Uterus (tissue), 4 donors: ENCODE measurements at places on chromosomes 16 and 17. TPM values are rescaled to one million over a fixed set of nuclear protein-coding genes. Genes with fewer than 3 reads are reported as not detected.
A peak's percentile ranks its signal among the peaks of the same experiment; 100 is the strongest.

The TPSB2 gene
- total RNA-seq = 108 TPM

- DNase-seq = no peak
Observed at GRCh38 chr17:50630524-50631194, 4.0 kb upstream of the ABCC3 start.

GRCh38 chr17:8155996-8156245 is 3.7 kb upstream of the PER1 start:
- no peak for DNase-seq

- no peak for DNase-seq
Observed at GRCh38 chr16:49851468-49851787, 4.5 kb downstream of the ZNF423 start.

- DNase-seq = no peak
Observed at GRCh38 chr16:13101828-13102227, 200.4 kb downstream of the SHISA9 start.

The CHST4 gene
- total RNA-seq = 6.4 TPM

DNA sequence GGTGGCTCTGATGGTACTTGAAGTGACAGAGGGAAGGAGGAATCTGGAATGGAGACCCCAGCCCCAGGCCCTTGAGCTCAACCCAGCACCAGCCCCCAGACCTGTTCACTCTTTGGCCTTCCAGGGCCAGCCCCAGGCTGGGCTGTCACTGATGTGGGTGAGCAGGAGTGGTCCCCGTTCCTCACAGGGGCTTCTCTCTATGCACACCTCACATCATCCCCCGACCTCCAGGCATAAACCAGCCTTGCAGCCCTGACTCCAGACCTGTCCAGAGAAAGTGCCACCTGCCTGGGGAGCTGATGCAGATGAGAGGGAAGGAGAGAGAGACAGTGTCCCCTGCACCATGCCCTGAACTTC is 182.6 kb upstream of the SDK2 start:
- DNase-seq = no peak

The MYH3 gene
- under 0.01 TPM for total RNA-seq

The CHRNE gene
- 0.83 TPM for total RNA-seq

The GP1BA gene
- not detected for total RNA-seq

- DNase-seq = peak; percentile 90
Observed at GRCh38 chr17:19447085-19447583, 36.1 kb downstream of the RNF112 start.

The NKD1 gene
- total RNA-seq = 4.1 TPM

The NOL11 gene
- 49.2 TPM for total RNA-seq

The CALB2 gene
- not detected for total RNA-seq

The LPCAT2 gene
- total RNA-seq = 30.5 TPM

GRCh38 chr17:62970610-62971009 is 4.6 kb downstream of the TANC2 start:
- DNase-seq = no peak

GRCh38 chr17:69067274-69068047 is 6.7 kb upstream of the ABCA9 start:
- no peak for DNase-seq

GRCh38 chr17:81022344-81022676 is 12.6 kb upstream of the BAIAP2 start:
- no peak for DNase-seq

The MYH13 gene
- not detected for total RNA-seq

DNA sequence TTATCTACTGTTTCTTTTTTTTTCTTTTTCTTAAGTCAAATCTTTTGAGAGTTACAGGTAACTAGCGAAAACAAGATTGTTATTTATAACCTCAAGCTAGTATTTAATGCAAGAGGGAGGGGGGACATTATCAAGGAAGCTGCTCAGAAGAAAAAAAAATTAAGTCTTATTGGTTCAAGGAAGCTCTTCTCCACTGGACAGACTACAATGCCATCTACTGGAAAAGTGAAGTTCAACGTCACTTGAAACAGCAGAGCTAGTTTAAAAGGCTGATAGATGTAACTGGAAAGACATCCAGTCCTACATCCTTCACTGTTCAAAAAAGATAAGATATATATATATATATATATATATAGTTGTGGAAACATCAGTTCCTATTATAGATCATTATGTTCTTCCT is 418.0 kb upstream of the PSMD7 start:
- no peak for DNase-seq

- DNase-seq = no peak
Observed at GRCh38 chr16:78679546-78679945, 580.1 kb downstream of the WWOX start.

DNA sequence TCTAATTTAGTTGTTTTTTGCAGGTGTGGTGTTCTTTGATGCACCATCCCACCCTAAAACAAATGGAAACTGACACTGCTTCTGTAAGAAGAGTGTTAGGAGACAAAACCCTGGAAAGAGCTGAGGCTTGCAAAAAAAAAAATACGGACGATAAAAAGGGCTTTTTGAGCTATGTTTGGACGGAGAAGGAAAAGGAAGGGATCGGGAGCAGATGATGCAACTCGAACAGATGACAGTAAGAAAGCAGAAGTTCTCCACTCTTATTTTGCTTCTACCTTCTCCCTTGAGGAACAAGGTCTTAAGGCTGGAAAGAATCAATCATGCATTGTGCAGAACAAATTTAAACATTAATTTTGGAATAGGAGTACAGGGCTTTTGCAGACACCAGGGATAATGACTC is 136.7 kb downstream of the MAF start:
- DNase-seq = no peak

DNA sequence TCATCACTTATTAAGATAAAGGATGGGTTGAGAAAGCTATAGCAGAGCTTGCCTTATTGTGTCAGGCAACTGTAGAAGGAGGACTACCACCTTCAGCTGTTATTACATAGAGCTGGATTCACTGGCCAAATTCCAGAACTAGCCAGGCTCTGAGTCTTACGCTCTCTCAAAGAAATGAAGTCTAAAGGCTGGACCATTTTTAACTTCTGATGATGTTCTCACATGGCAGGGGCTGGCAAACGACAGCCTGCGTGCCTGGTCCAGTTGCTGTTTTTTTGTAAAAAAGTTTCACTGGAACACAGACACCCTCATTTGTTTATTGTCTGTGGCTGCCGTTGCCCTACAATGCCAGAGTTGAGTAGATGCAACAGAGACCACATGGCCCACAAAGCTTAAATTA is 21.2 kb downstream of the TRAF4 start:
- DNase-seq = no peak

The BICDL2 gene
- 0.26 TPM for total RNA-seq

The TBC1D3C gene
- 0.35 TPM for total RNA-seq

The CHST6 gene
- total RNA-seq = not detected

DNA sequence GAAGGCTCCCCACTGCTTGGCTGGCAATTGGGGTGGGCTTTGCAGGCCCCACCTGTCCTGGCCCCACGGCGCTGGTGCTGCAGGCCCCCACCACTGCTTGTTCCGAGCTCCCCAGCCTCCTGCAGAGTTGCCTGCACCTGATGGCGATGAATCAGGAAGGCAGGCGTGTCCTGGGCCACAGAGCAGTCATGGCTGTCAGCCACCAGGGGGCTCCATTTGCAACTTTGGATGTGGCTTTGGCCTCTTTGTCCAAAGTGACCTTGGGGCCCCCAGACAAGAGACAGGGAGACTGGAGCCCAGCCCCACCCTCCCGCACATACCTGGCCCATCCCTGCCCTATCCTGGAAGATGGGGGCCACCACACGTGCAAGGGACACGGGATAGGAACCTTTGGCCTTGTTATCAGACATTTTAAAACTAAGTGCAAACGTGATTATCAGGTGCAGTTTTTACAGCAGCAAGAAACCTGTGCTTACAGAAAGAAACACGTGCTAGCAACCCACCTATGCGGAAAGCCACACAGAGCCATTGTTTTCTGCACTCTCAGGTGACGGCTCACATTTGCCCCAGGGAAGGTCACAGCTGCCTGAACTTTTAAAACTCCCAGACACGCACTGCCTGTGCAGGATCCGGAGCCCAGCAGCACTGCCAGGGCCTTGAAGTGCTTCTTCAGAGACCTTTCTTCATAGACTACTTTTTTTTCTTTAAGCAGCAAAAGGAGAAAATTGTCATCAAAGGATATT is at the start of gene DNASE1:
DNASE1 (plus strand) TSS at position 443 of the 743 bp plus-strand sequence. CDS start 683 bp downstream, outside the sequence.
- peak; percentile 36 for DNase-seq

DNA sequence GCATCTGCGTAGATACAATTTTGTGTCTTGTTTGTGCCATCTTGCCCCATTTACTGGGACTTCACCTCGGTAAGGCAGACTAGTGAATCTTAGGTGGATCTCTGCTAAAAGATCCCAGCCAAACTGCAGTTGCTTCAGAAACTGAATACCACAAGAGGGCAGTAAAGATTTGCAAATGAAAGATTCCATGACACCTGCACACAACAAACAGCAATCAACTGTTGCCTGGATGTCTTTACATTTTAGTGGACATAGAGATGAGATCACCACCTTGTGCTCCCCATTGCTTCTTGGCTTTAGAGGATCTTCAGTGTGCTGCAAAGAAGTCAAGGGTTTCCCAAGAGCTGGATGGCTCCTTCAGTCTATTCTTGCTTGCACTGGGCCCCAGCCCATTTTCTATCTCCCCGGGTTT is 119.2 kb upstream of the CACNG5 start:
- no peak for DNase-seq

DNA sequence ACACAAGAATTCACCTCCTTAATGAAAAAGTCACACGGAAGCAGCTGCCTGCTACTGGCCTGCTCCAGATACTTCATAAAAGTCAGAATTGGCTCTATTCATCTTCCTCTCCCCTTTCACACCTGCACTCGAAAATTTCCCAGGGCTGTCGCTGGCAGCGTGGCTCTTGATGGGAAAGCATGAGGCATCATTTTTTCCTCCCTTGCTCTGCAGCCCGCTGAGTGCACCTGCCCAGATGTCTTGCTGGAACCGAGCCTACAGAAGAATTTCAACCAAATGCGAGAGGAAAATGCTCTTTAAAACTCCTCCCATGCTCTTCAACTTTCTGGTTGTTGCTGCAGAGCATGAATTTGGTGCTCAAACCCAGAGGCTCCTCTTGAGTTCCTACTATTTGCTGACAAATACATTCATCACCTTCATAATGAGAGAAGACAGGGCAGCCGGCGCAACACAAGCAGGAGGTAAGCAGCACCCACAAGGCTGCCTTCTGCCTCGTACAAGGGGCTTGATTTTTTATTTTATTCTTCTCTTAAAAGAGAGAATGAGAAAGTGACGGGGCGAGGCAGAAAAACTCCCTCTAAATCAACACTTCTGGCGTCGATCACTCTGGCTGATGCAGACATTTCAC is 146.8 kb downstream of the ZFHX3 start:
- no peak for DNase-seq

The DNAH17 gene
- total RNA-seq = not detected

The HES7 gene
- total RNA-seq = not detected

GRCh38 chr17:73155410-73156165 is 9.2 kb upstream of the SSTR2 start:
- DNase-seq = no peak

- DNase-seq = no peak
Observed at GRCh38 chr17:58873926-58874325, 118.3 kb downstream of the PPM1E start.

The CNTNAP4 gene
- not detected for total RNA-seq

- DNase-seq = no peak
Observed at GRCh38 chr16:19011169-19011731, 27.5 kb downstream of the TMC7 start.

DNA sequence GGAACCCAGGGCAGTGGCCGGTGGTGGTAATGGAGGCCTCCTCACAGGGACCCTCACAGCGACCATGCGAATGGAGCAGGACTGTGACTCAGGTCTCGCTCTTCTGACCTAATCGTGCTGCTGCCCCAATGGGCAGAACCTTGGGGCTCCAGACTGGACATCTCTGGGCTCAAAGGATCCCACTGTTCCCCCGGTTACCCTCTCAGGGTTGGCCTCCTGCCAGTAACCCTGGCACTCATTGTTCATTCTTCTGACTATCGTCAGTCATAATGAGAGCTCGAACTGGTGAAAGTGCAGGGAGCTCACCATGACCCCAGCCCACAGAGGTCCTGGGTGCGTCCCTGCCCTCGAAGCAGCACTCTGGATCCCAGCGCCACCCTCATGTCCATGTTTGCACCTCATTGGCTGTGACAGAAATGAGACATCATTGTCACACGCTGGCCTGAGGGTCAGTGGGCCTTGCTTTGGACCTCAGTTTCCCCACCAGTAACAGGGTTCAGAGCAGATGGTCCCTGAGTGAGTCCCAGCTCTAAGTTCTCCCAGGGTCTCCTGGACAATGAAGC is 4.0 kb upstream of the NPRL3 start:
- DNase-seq = no peak

The HBQ1 gene
- 4.1 TPM for total RNA-seq
